ENCODE measurements at places on chromosomes 4 and X.

GRCh38 chrX:136752346-136752745 lies 28.4 kb downstream of the ARHGEF6 start:
- DNase-seq = no peak

DNA sequence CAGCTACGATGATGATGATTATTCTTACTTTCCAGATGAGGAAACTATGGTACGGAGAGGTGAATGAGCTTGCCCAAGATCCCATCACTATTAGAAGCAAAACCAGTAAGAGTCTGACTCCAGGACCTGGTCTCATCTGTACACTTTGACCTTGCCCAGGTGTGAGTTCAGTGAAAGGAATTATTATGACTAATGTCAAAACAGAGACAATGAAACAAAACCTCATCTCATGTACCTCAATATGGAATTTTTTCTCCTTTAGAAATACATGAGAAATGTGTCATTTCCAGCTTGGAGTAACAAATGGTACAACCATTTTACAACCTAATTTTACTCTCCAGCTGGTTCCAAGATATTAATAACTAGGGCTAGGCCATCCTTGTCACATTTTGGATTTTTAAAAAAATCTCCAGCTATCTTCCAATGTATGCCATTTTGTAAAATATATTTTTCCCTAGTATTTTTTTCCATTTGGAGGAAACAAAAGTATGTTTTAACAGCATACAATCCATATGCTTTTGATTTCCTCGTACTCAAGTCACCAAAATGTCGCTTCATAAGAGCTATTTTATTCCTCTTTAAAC lies 213.8 kb downstream of the PTTG2 start:
- no peak for DNase-seq

- DNase-seq = no peak
These were observed 12.8 kb downstream of the SLC6A14 start for GRCh38 chrX:116449156-116449555.

GRCh38 chrX:137426695-137427425 lies 139.1 kb upstream of the ZIC3 start:
- DNase-seq = no peak

DNA sequence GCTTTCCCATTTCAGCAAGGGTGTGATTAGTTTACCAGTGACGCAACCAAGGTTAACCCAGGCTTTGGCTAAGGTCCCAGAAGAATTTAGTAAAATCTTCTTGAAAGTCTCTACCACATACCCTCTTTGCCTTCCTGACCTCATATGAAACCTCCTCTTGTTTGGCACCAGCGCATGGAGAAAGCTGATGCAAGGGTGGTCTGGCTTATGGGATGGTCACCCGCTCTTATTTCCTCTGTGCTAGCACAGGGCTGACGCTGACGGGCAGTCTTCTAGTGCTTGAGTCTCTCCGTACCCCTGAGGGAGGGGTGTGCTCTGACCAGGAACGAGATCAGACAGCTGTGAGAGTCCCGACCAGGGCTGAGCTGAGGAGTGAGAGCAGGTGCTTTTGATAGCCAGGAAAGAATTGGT lies 137.6 kb downstream of the TENM3 start:
- no peak for DNase-seq

- no peak for DNase-seq
These were observed 142.9 kb downstream of the TMEM164 start for GRCh38 chrX:110145854-110146253.

DNA sequence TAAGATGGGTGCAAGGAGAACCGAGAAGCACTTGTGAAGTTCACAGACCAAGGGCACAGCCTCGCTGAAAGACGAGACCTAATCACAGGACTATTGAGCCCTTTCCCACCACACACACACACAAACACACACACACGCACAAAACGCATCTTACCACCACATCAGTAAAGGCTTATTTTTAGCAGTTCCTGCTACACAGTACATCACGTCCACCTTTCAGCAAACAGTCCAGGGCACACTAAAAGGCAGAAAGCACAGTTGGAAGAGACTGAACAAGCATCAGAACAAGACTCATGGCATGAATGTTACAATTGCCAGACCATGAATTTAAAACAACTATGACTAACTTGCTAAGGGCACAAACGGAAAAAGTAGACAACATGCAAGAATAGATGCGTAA lies 83.6 kb upstream of the MAPK10 start:
- DNase-seq = no peak
